Stimulated activated CD8-positive, alpha-beta memory T cell treated with anti-CD3 and anti-CD28 coated beads, Interleukin-4, amount 100 ng/mL, for 24 hours (primary cell): ENCODE measurements at places on chromosomes 16 and 17.

DNA sequence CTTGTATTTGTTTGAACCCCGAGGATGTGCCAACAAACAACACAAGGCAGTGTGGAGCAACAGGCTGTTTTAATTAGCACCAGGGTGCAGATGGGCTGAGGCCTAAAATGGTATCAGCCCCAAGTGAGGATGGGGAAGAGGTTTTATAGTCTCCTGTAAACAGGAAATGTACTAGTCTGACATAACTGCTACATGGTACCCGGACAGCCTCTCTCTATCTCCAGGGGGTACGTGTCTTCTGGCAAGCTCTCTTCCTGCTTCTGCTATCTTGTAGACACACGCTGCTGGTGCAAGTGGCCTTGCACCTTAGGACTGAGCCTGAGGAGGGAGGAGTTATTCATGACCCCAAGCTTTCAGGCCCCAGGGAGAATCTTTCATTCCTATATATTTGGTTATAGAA is 2451.0 kb downstream of the TP53TG3F start:
- DNase-seq, result no peak

- DNase-seq, result peak; percentile 80
Measured at GRCh38 chr17:14069251-14070021, at the start of gene COX10. Gene COX10, plus strand, starts transcription at chr17:14069504. Its CDS starts 102 bp downstream, at chr17:14069606.

GRCh38 chr16:74557275-74557674 is 49.6 kb downstream of the GLG1 start:
- DNase-seq, result no peak

- DNase-seq, result no peak
Measured at GRCh38 chr16:53775821-53776431, 72.0 kb downstream of the FTO start.

- DNase-seq, result no peak
Measured at GRCh38 chr16:72814226-72814625, 233.7 kb downstream of the ZFHX3 start.

DNA sequence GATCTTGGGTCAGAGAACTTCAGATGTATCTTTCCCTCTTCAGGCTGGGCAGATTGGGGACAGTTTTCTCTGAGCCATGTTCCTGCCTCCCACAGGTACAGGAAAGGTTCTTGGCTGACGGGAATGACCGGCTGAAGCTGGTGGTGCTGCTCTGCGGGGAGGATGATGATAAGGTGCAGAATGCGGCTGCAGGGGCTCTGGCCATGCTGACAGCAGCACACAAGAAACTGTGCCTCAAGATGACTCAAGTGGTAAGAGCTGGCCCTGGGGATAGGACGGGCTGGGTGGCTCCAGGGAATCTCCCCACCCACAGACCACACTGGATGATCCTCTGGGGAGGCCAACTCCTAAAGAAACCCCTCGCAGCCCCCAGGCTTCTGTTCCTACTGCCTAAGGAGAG is 10.9 kb downstream of the SLC35G3 start:
- DNase-seq, result no peak

GRCh38 chr16:10862438-10862837 is 14.6 kb upstream of the CIITA start:
- no peak for DNase-seq

- DNase-seq, result no peak
Measured at GRCh38 chr16:11097094-11097786, 152.9 kb downstream of the CLEC16A start.

GRCh38 chr17:19590451-19590850 is 56.8 kb downstream of the SLC47A1 start:
- DNase-seq, result no peak

- no peak for DNase-seq
Measured at GRCh38 chr17:27341041-27341471, 47.1 kb downstream of the WSB1 start.

GRCh38 chr17:78669256-78669974 is 92.2 kb upstream of the DNAH17 start:
- no peak for DNase-seq

DNA sequence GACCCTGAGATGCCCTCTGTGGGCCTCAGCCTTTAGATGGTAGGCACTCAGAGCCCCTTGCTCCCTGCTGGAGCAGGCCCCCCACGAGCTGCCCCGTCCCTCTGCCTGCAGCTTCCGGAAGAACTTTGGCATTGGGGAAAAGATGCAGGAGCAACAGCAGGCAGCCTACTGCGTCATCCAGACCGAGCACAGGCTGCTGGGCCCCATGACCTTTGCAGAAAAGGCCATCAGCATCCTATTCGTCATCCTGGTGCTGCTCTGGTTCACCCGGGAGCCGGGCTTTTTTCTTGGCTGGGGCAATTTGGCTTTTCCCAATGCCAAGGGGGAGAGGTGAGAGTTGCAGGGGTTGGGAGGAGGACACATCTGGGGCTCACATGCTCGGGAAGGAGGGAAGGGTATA is 12.7 kb upstream of the FOXN1 start:
- no peak for DNase-seq

- DNase-seq, result no peak
Measured at GRCh38 chr16:71995038-71995437, 5.2 kb downstream of the PKD1L3 start.

- DNase-seq, result no peak
Measured at GRCh38 chr16:11138769-11139325, 117.2 kb downstream of the SOCS1 start.

- no peak for DNase-seq
Measured at GRCh38 chr17:50523208-50523607, 9.3 kb upstream of the EPN3 start.

GRCh38 chr17:64459284-64459747 is 10.4 kb downstream of the MILR1 start:
- no peak for DNase-seq

GRCh38 chr16:10300905-10301304 is 85.0 kb upstream of the ATF7IP2 start:
- DNase-seq, result no peak

DNA sequence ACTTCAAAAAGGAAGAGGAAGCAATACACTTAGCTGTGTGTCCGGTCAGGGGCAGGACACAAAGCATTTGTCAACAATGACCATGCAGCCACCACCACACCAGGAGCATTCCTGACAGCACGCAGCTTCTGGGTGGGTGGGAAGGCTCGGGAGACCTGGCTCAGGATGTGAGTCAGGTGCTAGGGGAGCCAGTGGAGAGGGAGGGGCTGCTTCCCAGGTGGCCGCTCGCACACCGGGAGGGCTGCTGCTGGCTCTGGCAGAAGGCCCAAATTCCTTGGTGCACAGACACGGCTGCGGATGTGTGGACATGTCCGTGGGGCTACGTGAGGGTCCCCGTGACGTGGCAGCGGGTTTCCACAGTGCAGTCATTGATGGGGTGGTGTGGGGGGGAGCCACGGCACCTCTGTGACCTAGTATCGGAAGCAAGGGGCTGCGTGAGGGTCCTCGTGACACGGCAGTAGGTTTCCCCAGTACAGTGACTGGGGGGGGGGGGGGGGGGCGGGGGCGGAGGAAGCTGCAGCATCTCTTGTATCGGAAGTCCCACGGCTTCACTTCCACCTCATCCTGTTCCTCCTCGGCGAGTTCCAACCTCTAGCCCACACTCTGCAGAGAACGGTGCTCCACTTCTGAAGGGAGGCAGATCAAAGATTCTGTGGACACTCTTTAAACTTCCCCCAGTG is 112.8 kb downstream of the ZNF778 start:
- DNase-seq, result no peak

GRCh38 chr17:79624718-79625478 is 14.0 kb upstream of the RBFOX3 start:
- no peak for DNase-seq

GRCh38 chr17:34318474-34318873 is 761 bp upstream of the CCL8 start:
- peak; percentile 9 for DNase-seq

DNA sequence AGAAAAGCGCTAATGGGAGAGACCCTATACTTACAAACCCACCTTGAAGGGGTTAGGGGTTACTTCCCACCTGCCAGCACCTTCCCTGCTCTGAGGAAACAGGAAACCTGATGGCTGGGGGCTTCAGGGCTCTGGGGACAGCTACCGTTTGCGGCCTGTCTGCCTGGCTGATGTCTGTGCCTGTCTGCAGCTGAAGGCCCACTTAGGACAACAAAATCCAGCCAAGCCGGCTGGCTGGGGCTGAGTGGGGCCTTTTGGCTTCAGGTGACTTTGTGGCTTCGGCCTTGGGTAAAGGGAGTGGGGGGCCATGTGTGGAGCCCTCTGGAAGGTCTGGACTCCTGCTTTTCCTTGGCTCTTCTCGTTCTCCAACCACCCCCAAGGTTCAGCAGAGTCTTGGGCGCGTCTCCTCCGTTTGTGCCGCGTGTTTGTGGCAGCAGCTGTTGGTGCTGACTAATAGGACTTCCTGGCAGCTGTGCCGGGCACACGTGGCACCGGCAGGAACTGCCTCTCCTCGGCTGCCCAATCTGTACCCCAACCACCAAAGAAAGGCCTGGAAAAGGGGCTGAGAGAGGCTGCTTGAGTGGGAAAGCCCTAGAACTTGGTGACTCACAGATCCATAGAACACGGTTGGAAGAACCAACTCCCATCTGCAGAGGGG is 186.7 kb downstream of the MSI2 start:
- peak; percentile 40 for DNase-seq

DNA sequence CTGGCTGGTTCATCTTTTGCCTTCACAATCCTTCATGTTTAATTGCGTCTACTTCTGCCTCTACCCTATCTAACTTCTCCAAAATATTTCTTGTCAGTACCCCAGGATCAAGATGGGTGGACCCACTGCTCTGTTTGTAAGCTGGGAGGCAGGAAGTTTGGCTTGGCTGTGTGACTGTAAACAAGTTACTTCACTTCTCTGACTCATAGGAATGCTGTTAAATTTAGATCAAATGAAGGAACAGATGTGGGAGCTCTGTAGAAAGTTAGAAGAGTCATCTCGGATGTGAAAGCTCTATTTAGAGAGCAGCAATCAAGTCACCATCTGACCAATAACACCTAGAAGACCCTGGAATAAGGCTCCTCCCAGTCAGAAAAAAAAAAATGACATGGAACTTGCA is 55.2 kb upstream of the MRTFB start:
- DNase-seq, result no peak

DNA sequence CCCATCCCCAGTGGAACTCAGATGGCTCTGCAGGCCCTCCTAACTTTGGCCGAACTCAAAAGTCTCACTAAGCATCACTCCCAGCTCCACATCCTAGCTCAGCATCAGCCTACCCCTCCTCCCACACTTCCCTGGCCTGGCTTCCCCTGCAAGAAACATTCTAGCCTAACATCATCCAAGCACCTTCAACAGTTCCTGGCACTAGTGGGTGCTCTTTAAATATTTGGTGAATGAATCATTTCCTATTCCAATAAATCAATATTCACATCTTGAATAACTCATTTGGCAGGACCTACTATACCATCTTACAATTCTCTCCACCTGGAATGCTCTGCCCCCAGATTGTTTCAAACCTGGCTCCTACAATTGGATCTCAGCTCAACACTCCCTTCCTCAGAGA is 11.0 kb upstream of the BBS2 start:
- DNase-seq, result no peak

DNA sequence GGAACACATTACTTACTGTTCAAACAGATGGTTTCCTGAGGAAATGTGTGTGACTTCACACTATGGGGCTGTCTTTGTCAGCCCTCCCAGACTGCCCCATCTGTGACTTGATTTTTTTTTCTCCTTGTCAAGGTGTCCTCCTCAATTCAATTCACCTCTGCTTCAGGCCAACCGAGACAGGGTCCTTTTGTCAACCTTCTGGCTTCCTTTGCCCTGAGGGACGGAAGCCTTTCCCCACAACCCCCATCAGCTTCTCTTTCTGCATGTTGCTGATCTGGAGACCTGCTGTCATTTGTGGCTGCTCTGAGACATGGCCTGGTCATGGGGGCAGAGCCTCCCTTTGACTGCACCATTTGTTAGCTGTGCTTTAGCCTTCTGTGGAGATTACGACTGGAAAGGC is 21.3 kb upstream of the RGS9 start:
- no peak for DNase-seq

GRCh38 chr17:69654981-69655855 is 240.7 kb downstream of the MAP2K6 start:
- no peak for DNase-seq

- peak; percentile 60 for DNase-seq
Measured at GRCh38 chr17:78484271-78485246, 92.6 kb downstream of the DNAH17 start.

- no peak for DNase-seq
Measured at GRCh38 chr16:58843675-58844074, 109.6 kb upstream of the GOT2 start.

DNA sequence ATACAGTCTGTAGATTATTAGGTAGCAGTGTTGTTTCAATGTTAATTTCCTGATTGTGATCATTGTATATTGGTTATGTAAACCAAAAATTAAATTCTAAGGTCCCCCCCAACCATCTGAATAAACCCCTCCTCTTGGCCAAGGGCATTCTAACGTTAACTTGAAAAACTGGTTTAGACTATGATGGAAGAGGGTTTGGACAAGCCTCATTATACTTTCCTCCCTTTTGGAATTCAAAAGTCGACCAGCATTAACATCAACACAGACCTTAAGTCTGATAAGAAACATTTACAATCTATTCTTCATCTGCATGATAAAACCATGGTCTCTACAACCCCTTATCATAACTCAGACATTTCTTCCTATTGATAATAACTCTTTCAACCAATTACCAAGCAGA is 20.6 kb upstream of the KIFC3 start:
- DNase-seq, result no peak

GRCh38 chr17:77356109-77356689 is 215.4 kb downstream of the SEC14L1 start:
- DNase-seq, result no peak

DNA sequence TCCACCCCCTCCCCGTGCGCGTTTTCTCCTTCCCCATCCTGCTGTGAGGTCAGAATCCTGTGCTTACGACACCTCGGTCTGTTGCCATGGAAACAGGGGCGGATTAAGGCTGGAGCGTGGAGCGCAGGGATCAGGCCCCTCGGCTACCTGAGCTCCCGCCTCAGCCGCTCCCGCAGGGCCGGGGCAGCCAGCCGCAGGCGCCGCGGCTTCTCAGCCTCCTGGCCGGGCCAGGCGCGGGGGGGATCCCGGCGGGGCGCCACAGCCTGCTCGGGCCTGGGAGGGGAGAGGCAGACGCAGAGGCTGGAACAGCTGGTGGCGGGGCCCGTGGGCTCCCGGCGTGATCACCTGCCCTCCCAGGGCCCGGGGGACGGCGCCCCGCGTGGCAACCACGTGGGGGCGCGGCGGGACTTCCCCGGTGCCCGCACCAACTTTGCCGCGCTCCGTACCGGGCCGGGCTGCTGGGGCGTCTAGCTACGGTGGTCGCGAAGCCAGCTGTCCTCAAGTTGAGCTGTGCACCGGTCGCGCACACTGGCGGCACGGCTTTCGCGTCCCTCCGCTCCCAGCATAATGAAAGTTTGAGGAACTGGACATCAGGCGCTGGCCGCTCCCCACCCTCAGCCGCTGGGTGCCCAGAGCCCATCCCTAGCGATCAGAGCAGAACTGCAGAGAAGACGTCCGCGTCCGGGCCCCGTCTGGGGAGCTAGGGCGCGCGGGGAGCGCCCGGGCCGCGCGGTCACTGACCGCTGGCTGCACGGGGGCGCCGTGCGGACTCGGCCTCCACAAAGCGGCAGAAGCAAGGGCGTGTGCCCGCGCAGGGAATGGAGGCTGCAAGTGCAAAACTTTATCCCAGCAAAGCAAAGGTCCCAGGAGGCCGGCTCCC is 1.2 kb downstream of the RTN4RL1 start:
- DNase-seq, result no peak
